ENCODE measurements at places on chromosomes 4 and X.

DNA sequence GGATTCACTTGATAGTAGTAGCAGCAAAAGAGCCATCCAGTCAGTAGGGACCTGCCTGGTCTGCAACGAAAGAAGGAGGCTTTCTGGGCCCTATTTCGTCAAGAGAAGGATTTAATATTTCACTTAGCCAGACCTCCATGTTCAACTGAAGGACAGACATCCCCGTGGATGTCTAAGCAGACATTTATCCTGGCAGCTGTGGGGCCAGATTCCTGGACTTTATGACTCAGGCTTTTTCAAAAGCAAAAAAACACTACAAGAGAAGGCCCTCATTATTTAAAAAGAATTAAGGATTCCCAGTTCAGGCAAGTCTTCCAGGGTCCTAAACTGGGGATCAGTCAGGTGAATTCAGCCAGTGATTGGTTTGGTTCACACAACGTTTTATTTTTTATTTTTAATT is 88.5 kb upstream of the TSPAN5 start:
- DNase-seq: no peak

DNA sequence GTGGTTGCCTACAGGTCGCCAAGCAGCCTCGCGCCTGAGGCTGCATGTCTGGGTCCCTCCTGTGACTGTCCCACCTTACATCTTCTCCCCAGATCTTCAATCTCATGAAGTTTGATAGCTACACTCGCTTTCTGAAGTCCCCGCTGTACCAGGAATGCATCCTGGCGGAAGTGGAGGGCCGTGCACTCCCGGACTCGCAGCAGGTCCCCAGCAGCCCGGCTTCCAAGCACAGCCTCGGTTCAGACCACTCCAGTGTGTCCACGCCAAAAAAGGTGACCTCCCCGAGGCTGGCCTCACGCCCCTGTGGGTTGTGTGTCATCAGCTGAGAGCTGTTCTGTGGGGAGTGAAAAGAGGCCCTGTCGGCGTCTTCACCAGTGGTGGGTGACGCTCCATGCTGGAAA is 24.9 kb upstream of the HGFAC start:
- DNase-seq: no peak

- DNase-seq: no peak
Measured at GRCh38 chr4:158856852-158857251, 88.0 kb downstream of the FNIP2 start.

GRCh38 chrX:71514367-71515037 is 18.4 kb upstream of the OGT start:
- no peak for DNase-seq

GRCh38 chrX:26915064-26915463 is 548.1 kb downstream of the PPP4R3C start:
- no peak for DNase-seq

DNA sequence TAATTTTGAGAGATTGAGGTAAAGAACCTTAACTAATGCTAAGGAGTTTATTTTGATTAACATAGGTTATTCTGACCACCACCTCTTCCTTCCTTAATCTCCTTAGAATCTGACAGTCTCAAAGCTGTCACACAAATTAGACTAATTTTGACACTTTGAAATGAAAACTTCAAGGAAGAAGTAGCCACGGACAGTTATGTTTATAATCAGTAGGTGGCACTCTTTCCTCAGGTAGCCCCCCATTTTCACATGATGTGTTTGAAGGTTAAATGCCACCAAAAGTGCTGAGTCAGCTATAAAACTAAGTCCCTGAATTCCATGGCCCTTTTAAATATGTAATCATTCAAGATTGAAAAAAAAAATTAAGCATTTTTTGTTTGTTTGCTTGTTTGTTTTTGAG is 22.4 kb downstream of the TMEM33 start:
- no peak for DNase-seq

DNA sequence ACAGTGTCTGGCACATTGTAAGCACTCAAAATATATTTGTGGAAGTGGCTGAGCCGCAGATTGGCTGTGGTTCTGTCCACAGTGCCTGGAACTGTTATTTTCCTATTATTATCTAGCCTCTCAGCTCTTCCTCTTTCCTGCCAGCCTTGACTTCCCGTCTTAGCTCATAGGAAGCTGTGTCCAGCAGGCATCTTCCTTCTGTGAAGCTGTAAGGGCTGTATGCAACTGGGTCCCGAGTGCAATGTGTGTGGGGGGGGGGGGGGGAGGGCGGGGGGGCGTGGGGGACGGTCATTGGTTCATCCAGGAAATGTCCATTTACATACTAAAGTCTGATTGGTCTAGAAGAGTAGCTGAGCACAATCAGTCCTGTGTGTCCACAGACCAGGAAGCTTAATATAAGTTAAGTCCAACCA is 210.7 kb downstream of the PDGFRA start:
- DNase-seq: peak; percentile 48

GRCh38 chr4:36432586-36432985 is 151.2 kb downstream of the DTHD1 start:
- no peak for DNase-seq

DNA sequence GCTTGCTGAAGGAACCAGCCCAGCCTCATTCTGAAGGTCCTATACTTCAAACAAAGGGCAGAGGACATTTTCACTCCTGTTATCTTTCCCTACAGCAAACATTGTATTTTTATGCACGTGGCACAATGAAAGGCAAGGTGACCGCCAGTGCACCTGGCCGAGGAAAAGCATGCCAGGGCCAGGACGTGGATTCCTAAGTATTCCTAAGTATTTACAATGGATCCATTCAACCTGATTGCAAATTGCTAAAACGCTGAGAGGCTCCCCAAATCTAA is 127.9 kb upstream of the FTHL17 start:
- DNase-seq: no peak

GRCh38 chr4:48247878-48248558 is 21.6 kb downstream of the TEC start:
- DNase-seq: no peak

GRCh38 chr4:183094393-183095198 is 4.5 kb upstream of the WWC2 start:
- DNase-seq: no peak

- no peak for DNase-seq
Measured at GRCh38 chr4:8350841-8351461, 81.4 kb downstream of the HTRA3 start.
